ENCODE measurements at places on chromosomes 3 and 15.

- DNase-seq: no peak
Measured at GRCh38 chr3:54213907-54214306, 91.6 kb downstream of the CACNA2D3 start.

- no peak for DNase-seq
Measured at GRCh38 chr3:58521917-58522631, 14.9 kb downstream of the ACOX2 start.

DNA sequence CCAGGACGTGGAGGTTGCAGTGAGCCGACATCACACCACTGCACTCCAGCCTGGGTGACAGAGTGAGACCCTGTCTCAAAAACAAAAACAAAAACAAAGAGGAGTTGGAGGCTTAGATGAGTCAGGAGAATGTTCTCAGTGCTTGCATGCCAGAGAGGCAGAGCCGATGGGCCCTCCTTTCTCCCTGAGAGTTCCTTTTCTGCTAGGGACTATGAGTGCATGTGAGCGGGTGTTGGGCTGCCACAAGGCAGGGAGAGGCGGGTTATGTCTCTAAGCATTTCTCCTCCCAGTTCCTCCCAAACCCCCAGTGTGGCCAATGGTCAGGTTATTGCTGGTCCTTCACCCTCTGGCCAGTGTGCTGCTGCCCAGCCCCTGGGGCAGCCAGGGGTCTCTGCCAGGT, 45.1 kb downstream of the RTP1 start:
- DNase-seq: no peak

GRCh38 chr3:94115482-94115881, 52.6 kb downstream of the NSUN3 start:
- DNase-seq: no peak

- no peak for DNase-seq
Measured at GRCh38 chr3:102059145-102059943, 210.0 kb downstream of the NFKBIZ start.

DNA sequence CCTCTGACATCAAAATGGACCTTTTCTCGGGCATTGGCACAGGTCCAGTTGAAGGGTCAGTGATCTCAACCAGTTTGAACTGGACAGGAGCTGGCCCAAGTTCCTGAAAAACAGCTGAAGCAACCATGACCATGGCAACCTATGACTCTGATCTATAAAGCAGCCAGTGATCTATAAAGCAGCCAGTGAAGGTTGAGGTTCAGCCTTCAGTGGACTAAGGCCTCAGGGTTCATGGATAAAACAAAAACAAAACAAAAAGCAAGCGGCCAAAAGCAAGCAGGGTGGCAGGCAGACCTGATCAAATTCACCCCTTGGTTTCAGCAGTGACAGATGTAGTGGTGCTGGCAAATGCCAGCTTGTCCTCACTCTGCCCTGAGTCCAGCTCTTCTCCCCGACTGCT, 10.0 kb upstream of the CHRNB4 start:
- no peak for DNase-seq

DNA sequence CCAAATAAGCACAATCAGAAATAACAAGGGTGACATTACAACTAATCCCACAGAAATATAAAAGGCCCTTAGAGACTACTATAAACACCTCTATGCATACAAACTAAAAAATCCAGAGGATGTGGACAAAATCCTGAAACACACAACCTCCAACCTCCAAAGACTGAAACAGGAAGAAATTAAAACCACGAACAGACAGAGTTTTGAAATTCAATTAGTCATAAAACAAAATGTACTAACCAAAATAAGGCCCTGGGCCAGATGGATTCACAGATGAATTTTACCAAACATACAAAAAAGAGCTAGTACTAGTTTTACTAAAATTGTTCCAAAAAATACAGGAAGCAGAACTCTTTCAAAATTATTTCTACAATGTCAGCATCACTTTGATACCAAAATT, 1043.6 kb downstream of the DIPK2A start:
- DNase-seq: no peak

GRCh38 chr15:87038404-87038803, 958.7 kb downstream of the AGBL1 start:
- no peak for DNase-seq

GRCh38 chr3:82038556-82038955, 277.1 kb upstream of the GBE1 start:
- DNase-seq: no peak

GRCh38 chr3:49775538-49775937, 10.8 kb downstream of the IP6K1 start:
- no peak for DNase-seq

GRCh38 chr15:40500568-40501330, 30.0 kb downstream of the CHST14 start:
- no peak for DNase-seq

GRCh38 chr15:70528270-70528706, 235.1 kb downstream of the UACA start:
- no peak for DNase-seq

GRCh38 chr3:11835028-11835639, 11.6 kb downstream of the TAMM41 start:
- no peak for DNase-seq

- DNase-seq: no peak
Measured at GRCh38 chr3:155356594-155357370, 63.3 kb upstream of the STRIT1 start.

GRCh38 chr15:65300924-65301441, 3.5 kb upstream of the RNU5B-1 start:
- DNase-seq: no peak

DNA sequence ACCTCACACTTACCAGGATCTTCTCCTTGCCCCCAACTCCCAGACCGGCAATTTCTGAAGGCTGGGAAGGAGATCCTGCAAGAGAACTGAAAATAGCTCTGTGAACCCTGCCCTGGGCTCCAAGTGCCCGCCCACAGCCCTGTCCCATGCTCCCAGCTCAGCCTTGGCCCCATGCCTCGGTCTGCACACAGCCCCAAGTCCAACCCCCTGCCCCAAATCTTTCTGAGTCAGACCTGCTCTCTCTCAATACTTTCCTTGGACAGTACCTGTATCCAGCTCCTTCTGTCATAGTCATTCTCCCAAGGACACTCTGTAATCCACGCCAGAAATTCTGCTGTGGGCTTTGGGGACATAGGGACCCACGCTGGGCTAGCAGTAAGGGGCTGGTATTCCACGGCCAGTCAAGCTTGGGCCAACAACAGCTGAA, 6.3 kb upstream of the SMAD3 start:
- peak; percentile 71 for DNase-seq

GRCh38 chr15:46461416-46461815, 826.6 kb downstream of the SQOR start:
- no peak for DNase-seq

- DNase-seq: no peak
Measured at GRCh38 chr3:78825858-78826215, 942.0 kb downstream of the ROBO1 start.

- no peak for DNase-seq
Measured at GRCh38 chr3:61686228-61686648, 124.9 kb downstream of the PTPRG start.

DNA sequence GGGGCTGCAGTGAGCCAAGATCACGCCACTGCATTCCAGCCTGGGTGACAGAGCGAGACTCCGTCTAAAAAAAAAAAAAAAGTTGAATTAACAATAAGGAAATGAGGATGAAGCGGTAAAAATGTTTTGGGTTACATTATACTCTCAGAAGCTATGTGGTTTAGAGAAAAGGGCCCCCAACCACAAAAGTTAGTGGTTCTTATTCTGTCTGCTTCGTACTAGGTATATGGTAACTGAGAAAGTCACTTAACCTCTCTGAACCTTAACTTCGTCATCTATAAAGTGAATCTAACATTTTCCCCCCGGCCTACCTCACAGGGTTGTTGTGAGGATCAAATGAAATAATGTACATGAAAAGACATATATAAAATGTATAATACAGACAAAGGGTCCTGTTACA, 38.4 kb upstream of the EHHADH start:
- no peak for DNase-seq

- DNase-seq: peak; percentile 64
Measured at GRCh38 chr3:185176750-185177359, 24.0 kb upstream of the C3orf70 start.

DNA sequence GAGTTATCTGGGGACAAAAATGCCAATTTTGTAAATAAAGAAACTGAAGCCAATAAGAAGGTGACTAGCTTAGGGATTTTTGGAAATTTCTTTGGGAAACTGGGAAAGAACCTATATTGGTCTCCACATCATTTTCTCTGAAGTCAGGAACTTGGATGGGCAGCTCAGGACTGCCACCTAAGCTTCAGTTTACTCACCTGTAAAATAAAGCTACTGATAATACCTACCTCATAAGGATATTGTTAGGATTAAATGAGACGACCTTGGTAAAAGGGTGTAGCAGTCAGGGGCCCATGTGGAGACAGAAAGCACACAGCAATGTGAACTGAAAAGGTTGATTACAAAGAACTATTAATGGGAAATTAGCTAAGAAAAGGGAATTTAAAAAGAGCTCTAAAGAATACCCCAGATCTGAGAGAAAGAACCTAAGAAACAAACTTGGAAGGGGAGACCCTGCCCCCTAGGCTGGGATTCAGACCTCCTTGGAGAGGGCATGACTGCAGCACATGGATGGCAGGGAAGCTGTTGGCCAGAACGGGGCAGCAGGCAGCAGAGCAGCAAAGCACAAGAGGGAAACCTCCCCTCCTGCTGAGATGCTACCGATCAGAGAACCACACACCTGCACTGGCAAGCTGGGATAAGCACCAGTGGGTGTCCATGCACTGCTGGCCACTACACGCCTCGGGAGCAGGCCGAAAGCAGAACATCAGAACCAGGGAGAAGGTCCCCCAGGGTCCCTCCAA, 83.7 kb upstream of the THBS1 start:
- DNase-seq: no peak

DNA sequence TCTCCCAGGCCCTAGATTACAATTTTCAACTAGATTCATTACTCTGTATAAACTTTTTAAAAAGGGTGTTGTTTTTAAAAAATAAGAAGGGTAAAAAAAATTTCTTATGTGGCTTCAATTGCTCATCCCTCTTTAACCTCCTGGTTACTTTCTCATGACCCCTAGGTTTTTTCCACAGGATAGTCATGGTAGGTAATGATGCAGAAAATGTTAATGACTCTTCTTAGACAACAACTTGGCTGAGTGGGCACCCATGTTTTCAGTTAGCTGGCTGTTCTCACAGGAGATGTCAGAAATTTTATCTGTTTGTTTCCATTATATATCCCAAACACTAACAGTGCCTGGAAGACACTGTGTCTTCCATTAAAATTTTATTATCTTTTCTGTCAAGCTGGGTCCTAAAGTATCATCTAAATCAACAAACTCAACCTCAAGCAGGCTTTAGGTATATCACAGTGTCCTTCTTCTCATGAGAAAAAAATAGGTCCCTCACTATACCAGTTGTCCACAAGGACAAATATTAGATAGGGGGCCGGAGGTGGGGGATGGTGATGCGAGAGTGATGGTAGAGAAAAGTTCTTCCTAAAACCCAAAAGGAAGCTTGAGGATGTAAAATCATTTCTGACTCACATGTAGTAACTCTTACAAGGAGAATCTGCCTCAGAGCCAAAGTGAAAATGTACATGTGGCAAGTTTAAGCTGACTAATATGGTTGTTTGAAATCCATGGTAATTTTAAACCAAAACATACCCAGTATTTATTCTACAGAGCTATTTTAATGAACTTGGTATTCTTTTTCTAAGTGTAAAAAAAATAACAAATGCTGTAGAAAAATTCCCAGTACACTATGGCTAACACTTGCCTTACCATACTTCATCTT, 43.3 kb downstream of the PLOD2 start:
- no peak for DNase-seq

DNA sequence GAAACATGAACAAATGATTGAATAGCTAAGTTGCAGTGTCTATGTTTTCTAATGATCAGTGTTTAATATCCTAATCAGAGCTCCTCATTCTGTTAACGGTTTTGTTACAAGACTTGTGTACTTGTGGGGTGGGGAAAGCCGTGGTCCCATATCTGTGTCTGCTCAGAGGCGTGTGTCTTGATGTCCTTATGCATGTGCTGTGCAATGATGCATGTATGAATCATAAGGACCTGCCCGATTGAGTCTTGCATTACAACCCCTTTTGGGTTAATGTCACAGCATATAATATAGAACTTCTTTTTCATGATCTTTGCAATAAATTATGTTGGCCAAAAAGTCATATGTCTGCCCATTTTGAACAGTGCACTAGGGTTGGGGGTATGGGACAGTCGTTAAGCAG, 233.4 kb downstream of the ITPR1 start:
- DNase-seq: no peak

- no peak for DNase-seq
Measured at GRCh38 chr3:54888873-54889272, 39.0 kb downstream of the LRTM1 start.

- no peak for DNase-seq
Measured at GRCh38 chr3:24363242-24363641, 131.4 kb downstream of the THRB start.

DNA sequence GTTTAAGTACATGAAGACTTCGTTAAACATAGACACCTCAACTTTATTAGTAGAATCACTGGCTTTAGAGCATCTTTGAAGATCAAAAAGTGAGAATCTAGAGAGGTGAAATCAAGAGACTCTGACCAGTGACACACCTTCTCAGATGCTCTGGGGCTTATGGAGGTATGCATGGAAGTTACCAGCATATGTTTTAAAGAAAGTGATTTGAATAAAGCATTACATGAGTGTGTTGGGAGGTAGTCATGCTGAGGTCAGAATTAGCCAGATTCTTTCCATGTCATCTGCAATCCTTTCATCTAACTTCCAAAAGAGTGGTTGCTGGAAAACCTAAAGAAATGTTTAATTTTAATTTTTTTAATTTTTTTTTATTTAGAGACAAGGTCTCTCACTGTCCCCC, 658.0 kb upstream of the GOLIM4 start:
- no peak for DNase-seq

DNA sequence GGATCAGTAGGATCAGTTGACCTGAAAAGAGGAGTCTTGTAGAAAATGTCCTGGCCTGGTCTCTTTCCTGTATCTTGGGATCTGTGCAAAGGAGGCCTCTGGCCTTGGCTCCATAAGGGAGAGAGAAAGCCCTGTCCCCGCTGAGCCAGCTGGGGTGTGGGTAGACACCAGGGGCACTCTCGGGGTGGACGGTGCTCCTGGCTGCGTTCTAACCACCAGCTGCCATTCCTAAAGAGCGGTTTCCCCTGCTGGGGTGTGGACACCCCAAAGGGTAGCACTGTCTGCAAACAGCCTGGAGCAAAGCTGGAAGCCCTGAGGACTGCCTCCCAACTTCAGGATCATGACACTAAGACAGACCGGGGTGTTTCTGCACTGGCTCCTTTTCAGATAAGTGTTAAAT, 23.5 kb downstream of the SYNM start:
- no peak for DNase-seq

- no peak for DNase-seq
Measured at GRCh38 chr3:107737914-107738313, 215.2 kb downstream of the BBX start.

DNA sequence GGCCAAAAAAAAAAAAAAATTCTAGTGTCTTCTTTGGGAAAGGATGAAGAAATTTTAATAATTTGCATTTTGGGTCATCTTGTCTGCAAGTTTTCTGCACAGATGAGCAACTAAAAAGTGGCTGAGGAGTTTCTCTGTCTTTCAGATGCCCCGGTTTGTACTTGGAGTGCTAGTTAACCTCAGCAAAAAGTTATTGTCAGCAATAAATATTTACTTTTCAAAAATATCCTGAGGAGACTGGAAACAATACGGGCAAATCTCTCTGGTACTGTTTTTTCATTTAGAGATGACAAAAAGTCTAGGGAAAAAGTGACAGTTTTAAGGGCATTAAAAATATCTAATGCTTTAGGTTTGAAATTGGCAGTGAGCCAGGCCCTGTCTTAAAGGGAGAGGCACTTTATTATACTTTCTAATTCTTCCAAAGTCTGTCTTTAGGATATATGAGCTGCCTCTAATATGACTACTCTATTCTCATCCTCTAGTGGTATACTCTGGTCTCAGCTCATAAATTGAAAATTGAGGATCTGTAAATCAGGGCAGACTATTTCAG, 436.0 kb upstream of the NR2F2 start:
- DNase-seq: no peak
